ENCODE measurements at places on chromosomes 7 and 10. TPM values are rescaled to one million over a fixed set of nuclear protein-coding genes. Genes with fewer than 3 reads are reported as not detected.
A peak's percentile ranks its signal among the peaks of the same experiment; 100 is the strongest.

Gene KCNMA1
- total RNA-seq: 5.1 TPM

Gene SHH
- 0.26 TPM for total RNA-seq

Gene ENTPD1
- total RNA-seq: 102 TPM

Gene LRGUK
- total RNA-seq: 0.64 TPM

DNA sequence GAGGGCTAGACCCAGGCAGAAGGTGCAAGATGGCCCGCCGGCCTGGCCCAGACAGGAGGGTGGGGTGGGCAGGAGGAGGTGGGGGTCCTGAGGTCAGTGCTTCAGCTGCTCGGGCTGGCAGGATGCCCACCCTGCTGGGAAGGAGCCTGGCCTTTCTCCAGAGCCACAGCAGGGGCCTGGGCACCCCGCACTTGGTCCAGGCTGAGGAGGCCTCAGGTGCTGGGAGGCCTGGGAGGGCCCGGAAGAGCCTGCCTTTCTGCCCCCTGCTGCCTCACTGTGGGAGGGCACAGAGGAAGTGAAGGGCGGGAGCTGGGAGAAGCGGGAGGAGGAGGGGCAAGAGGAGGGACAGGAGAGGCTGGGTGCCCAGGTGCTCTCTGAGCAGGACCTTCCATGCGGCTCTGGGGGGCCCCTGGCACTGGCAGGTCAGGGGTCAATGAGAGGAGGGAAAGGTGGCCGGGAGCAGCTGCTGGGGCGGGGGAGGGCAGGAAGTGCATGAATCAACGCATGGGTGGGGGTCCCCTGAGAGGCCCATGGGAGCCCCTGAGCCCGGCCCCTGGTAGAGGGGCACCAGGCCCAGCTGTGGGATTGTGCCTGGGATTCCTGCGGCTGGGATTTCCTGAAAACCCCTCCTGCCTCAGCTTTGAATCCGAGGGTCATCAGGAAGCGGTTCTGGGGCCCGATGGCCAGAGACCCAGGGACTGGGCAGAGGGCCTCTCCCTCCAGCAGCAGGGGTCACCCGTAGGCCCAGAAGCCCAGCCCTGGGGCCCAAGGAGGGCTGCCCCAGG is 49.9 kb downstream of the PWWP2B start:
- no peak overlapping the region for H3K27ac ChIP-seq
- peaks cover 7% of the 10 kb centered on the region for H3K27me3 ChIP-seq
- H3K4me1 ChIP-seq: peaks cover 2% of the 10 kb centered on the region
- no peaks in the 10 kb centered on the region for H3K36me3 ChIP-seq

- H3K27ac ChIP-seq: no peak overlapping the region
- H3K4me1 ChIP-seq: no peaks in the 10 kb centered on the region
- peaks cover 1% of the 10 kb centered on the region for H3K27me3 ChIP-seq
Observed at GRCh38 chr10:68606918-68607317, 46.8 kb downstream of the TET1 start.

- peak overlapping the region; percentile 92 for H3K27ac ChIP-seq
- H3K4me1 ChIP-seq: peaks cover 22% of the 10 kb centered on the region
- peaks cover 28% of the 10 kb centered on the region for H3K36me3 ChIP-seq
- no peak for DNase-seq
Observed at GRCh38 chr10:125035136-125035535, 93.2 kb downstream of the ZRANB1 start.

DNA sequence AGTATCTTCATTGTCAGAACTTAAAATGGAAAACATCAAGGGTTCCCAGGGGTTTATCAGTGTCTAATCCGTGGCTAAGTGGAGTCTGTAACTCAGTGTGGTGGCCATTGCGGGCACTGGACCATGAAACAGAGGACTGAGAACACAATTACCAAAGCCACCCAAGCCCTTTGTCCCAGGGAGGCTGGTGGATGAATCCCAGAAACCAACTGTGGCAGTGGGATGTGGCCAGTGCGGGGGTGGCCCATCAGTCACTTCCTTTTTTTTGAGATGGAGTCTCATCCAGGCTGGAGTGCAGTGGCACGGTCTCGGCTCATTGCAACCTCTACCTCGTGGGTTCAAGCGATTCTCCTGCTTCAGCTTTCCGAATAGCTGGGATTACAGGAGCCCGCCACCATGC is 61.8 kb downstream of the TACC2 start:
- H3K27me3 ChIP-seq: no peaks in the 10 kb centered on the region
- H3K27ac ChIP-seq: no peak overlapping the region
- no peak for DNase-seq
- no peaks in the 10 kb centered on the region for H3K36me3 ChIP-seq
- H3K4me1 ChIP-seq: peaks cover 3% of the 10 kb centered on the region
- no peak overlapping the region for H3K4me3 ChIP-seq

GRCh38 chr7:38284553-38284952 is 11.1 kb upstream of the TARP start:
- H3K4me1 ChIP-seq: peaks cover 3% of the 10 kb centered on the region
- no peaks in the 10 kb centered on the region for H3K36me3 ChIP-seq

DNA sequence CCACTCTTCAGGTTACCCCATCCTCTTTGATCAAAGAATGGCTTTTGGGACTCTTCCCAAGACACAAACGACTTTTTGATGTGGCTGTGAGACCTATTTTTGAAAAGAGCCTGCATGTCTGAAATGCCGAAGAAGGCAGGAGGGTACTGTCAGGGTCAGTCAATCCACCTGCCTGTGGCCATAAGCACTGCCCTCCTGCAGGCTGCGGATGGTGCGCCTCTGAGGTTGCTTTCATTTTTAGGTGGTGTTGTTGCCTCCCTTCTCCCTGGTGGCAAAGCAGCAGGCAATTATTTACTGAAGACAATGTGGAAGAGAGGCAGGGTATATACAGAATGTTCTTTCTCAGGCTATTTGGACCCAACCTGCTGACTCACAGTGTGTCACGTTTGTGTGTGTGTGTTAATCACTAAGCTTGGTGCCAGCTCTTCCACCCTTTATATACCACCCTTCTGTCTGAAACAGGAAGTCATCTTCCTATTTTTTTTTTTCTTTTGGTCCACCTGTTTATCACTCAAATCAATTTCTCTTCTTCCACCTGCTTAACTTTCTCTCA is 1421.2 kb upstream of the CELF2 start:
- H3K36me3 ChIP-seq: no peaks in the 10 kb centered on the region
- no peak for DNase-seq
- no peaks in the 10 kb centered on the region for H3K4me1 ChIP-seq
- no peaks in the 10 kb centered on the region for H3K27me3 ChIP-seq

Data from endothelial cell (in vitro differentiated cells).